Omental fat pad (tissue), 4 donors: ENCODE measurements at places on chromosomes 3 and 15. TPM values are rescaled to one million over a fixed set of nuclear protein-coding genes. Genes with fewer than 3 reads are reported as not detected.

The POLG gene
- total RNA-seq = 76.1 TPM

The SLC22A13 gene
- 0.95 TPM for total RNA-seq

The TM4SF18 gene
- total RNA-seq = 81.5 TPM

The ERICH6 gene
- not detected for total RNA-seq

The ADAMTS7 gene
- 7.8 TPM for total RNA-seq

The SNX22 gene
- 0.38 TPM for total RNA-seq

The COL6A6 gene
- 0.06 TPM for total RNA-seq

The TGM5 gene
- total RNA-seq = 5.0 TPM

The NR2E3 gene
- total RNA-seq = not detected

The COL6A5 gene
- total RNA-seq = 0.09 TPM

The APH1B gene
- 17.4 TPM for total RNA-seq

The SIDT1 gene
- total RNA-seq = 2.7 TPM

The CTXN2 gene
- not detected for total RNA-seq

The BBS4 gene
- 16.6 TPM for total RNA-seq

The PRSS50 gene
- total RNA-seq = not detected

The NRROS gene
- total RNA-seq = 4.3 TPM

The AP3B2 gene
- 7.6 TPM for total RNA-seq

The TNIK gene
- total RNA-seq = 6.8 TPM

The CHCHD6 gene
- 19.7 TPM for total RNA-seq

The HYAL1 gene
- 32.3 TPM for total RNA-seq

The GASK1A gene
- 14.6 TPM for total RNA-seq

The MEGF11 gene
- total RNA-seq = not detected

The GUCA1C gene
- total RNA-seq = not detected

The CCDC14 gene
- 28.0 TPM for total RNA-seq
